ENCODE measurements at places on chromosomes 2 and 18.

DNA sequence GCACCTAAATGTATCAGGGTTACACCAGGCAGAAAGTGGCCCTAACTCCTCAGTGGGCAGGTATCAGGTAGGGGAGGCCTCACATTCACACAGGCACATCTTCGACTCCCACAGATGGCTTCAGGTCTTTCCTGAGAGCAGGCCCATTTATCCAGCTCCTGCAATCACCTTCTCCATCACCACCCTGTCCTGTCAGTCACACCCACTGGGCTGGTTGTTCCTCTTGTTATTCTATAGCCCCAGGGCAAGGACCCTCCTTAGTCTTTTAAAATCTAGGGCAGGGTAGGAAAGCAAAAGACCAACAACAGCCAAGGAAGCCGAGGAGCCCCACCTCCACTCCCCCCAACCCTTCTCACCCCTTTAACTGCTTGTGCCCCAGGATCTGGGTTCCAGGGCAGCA lies 9.1 kb upstream of the HOXD4 start:
- peak; percentile 17 for DNase-seq

DNA sequence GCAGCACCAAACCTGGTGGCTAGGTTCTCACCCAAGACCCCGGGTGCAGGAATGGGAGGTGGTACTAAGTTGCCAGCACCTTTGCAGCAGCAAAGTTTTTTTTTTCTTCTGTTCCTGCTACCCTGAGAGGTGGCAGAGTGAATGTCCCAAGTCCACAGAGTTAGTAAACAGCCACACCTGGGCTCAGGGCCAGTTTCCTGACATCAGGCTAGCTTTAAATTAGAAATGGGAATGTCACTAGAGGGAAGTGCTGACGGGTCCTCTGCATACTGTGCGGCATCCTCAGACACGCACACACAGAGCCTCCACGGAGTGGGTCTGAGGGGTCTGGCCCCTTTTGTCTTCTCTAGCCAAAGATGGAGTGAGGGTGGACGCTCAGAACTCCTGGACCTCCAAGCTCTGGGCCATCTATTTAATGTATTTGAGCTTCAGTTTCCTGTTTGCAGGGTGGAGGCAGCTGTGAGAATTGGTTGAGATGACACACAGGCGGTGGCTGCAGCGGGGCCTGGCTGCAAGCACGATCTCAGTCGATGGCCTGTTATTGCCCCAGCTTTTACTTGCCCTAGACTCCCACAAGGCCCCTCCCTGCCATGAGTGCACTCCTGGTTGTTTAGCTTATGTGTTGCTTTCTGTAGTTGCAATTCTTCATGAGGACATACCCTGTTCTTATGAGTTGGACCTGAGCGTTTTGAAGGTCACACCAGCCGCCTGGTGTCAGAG lies 751.4 kb upstream of the HS6ST1 start:
- no peak for DNase-seq

DNA sequence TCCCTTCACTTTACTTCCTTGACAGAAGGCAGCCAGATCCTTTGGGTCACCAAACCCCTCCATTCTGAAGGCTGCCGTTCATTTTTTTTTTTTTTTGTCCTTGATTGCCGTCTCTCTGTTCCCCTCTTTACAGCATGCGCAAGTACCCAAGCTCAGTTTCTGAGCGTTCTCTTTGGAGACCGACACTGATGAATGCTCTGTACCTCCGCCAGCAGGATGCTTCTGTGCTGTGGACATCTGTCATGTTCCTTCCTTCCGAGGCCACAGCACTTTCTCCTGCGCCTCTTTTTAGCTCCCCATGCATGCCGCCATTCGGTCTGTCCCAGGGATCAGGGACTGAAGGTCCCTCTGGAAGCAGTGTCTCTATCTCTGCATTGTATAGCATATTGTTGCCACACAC lies 278.7 kb upstream of the RAB12 start:
- no peak for DNase-seq

- no peak for DNase-seq
Measured at GRCh38 chr2:54528311-54528955, 72.3 kb downstream of the SPTBN1 start.

- DNase-seq, result no peak
Measured at GRCh38 chr2:68687018-68687417, 43.6 kb downstream of the PROKR1 start.
